ENCODE measurements at places on chromosomes 2 and 18. TPM values are rescaled to one million over a fixed set of nuclear protein-coding genes. Genes with fewer than 3 reads are reported as not detected.

TNFRSF11A gene
- 0.66 TPM for total RNA-seq

RGPD6 gene
- 27.6 TPM for total RNA-seq

LDLRAD4 gene
- 0.17 TPM for total RNA-seq

AOX1 gene
- 38.1 TPM for total RNA-seq

COL3A1 gene
- total RNA-seq: 3,379 TPM

CMPK2 gene
- 0.58 TPM for total RNA-seq

NPPC gene
- not detected for total RNA-seq

SLC38A11 gene
- total RNA-seq: 0.29 TPM
